ENCODE measurements at places on chromosomes 4 and X.

DNA sequence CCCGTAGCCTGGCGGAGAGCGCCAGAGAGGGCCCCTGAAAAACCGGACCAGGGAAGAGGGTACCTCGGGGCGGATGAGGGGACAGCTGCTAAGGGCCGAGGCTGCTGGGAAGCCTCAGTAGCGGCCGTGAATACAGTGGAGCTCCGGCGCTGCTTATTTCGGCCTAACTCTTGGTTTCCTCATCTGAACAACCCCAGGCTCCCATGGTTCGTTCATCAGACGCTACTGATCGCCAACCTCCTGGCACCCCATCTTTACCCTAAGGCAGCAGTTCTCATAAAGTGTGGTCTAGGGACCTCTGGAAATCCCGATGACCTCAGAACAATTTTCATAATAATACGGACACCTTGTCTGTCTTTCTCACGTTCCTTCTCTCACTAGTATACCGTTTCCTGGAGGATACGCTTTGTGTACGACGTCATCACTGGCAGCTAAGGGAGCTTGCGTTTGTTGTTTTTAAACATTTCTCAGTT, 645 bp upstream of the RAB28 start:
- peak; percentile 71 for DNase-seq

DNA sequence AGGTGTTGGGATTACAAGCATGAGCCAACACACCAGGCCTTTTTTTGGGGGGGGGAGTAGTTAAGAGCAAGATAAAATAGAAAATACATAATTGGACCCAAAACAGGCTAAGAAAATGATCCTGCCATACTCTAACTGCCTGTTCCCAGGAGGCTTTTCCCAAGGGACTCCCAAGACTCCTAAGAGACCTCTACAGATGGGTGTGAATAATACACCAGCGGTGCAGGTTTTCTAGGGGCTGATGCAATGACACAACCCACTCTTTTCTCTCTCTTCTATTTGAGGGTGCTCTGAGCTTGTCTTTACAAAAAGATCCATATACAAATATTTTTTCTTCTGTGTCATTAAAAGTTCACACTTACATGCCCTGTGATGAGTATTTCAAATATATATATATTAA, 116.9 kb downstream of the RASL11B start:
- DNase-seq: no peak

DNA sequence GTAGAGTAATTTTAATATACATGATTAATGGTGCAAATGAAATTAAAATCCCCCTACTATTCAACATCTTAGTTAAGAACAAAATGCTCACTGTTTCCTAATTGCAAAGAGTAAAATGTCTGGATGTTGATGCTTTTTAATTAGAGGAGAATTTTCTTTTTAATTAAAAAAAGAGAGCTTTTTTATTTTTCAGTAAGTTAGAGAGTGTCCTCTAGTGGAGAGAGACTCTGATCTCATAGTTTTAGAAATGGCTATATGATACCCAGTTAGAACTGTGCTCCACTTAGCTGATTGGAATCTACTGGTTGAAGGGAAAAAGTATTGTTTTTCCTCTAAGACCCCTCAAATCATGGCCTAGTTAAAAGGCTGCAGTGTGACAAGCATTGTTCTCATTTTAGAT, 312.0 kb upstream of the MAGEB2 start:
- no peak for DNase-seq

- no peak for DNase-seq
These were observed 166.5 kb downstream of the PJA1 start for GRCh38 chrX:68998716-68999115.

DNA sequence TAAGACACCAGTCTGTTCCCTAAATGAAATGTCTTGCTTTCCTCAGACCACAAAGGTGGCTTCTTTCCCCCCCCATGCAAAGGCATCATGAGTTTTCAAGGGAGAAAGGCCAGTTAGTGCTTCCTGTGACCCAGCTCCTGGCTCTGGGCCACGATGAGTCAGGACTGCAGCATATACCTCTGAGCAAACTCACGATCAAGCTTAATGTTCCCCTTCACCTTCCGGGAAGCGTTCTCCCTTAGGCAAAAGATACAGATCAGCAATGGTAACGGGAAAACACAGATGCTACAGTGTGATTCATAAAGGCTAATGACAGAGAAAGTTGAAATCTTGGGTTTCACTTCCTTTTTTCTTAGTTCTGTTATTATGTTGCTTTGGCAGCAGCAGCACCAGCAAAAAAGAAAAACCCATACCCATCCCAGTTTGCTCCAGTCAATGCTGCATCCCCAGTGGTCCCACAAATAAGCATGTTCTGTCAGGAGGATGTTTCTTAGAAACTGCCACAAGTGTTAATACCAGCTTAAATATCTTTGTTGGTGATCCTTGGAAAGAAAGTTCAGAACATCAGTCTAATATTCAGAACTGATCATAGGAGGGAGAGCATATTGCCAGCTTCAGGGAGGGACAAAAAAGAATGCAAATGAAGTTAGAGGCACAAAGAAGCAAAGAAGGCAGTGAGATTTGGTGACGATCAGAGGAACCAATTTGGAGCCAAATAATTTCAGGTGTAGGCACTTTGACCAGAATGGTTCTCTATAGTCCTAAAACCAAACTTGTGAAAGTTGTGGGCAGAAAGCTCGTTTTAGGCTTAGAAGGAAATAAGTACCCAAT, 41.2 kb downstream of the LONRF3 start:
- no peak for DNase-seq

- DNase-seq: no peak
These were observed 224.1 kb downstream of the SHROOM3 start for GRCh38 chr4:76659103-76659490.

DNA sequence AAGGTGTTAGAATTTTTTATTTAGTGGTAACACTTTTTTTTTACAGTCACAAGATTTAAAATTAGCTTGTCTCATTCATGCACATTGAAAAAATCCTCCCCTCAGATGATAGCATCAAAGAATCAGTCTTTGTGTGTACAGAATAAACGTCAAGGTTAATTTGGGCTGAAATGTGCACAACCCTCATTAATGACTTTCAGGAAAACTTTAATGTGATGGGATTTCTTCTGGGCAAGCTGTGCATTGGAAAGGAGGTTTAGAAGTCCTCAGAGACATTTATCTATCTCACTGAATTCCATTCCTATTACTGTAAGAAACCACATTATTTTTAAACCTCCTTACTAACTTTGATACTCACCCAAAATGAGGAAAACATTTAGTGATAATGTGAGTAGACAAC, 88.2 kb upstream of the TECRL start:
- no peak for DNase-seq

DNA sequence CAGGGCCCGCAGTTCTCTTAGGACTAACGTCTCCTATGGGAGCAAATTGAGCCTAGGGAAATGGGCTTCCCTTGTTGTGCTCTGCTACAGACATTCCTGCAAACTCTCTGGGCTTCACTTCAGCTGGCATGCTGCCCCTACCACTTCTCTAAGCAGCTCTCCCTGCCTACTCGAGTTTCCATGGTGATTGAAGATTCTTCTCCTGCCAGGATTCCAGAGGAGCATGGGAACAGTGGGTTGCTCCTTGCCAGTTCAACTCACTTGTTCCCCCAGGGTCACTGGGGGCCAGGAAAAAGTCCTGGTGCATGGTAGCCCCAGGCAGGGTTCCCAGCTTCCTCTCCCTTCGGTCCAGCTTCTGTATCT, 21.1 kb upstream of the WDR17 start:
- DNase-seq: no peak

- DNase-seq: no peak
These were observed 15.6 kb downstream of the CD38 start for GRCh38 chr4:15793506-15794363.

- DNase-seq: no peak
These were observed 31.3 kb downstream of the REPS2 start for GRCh38 chrX:16977771-16978170.

- no peak for DNase-seq
These were observed 134.0 kb downstream of the MGST2 start for GRCh38 chr4:139799615-139800014.

DNA sequence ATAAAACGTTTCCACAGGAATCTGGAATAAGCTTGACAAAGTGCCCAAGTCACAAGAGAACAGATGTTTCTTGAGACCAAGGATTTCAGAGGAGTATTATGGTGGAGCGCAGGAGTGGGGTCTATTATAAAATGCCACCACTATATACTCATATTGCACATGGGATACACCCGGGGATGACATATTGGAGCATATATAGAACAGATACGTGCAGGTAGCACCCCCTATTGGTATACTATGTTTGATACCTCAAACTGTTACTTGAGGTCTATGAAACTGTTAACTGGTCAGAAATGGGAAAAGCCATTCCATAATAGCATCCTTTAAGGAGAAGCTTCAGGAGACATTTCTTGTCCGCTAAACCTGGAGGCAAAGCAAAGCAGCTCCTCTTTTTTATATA, 86.0 kb downstream of the PCYT1B start:
- no peak for DNase-seq

DNA sequence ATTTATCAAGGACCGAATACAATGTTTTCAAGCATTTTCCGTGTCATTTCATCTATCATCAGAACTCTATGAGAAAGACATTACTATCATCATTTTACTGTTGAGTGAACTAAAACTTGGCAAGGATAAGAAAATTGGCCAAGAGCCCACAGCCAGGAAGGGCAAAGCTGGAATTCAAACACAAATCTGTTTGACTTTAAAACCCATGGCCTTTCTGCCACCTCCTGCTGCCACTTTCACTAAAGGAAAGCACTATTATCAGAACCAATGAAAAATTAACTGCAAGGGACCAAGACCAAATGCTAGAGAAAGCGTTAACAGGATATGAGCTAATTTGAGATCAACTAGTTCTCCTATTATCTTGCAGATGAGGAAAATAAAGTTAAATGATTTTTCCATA, 2759.2 kb downstream of the ARAP2 start:
- peak; percentile 60 for DNase-seq

GRCh38 chr4:156475322-156475721, 496.3 kb downstream of the PDGFC start:
- peak; percentile 25 for DNase-seq

- DNase-seq: no peak
These were observed 34.9 kb upstream of the NFKB1 start for GRCh38 chr4:102466298-102466697.

DNA sequence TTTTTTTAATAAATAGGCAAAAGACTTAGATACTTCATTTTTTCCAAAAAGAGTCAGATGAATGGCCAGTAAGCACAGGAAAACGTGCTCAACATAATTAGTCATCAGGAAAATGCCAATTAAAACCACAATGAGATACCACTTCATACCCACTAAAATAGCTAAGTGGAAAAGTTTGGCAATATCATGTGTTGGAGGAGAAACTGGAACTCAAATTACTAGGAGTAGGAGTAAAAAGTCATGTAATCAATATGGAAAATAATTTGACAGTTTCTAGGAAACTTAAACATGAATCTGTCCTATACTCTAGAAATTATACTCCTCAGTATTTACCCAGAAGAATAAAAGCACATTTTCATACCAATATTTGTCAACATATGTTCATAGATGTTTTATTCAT, 449.8 kb downstream of the INPP4B start:
- no peak for DNase-seq

DNA sequence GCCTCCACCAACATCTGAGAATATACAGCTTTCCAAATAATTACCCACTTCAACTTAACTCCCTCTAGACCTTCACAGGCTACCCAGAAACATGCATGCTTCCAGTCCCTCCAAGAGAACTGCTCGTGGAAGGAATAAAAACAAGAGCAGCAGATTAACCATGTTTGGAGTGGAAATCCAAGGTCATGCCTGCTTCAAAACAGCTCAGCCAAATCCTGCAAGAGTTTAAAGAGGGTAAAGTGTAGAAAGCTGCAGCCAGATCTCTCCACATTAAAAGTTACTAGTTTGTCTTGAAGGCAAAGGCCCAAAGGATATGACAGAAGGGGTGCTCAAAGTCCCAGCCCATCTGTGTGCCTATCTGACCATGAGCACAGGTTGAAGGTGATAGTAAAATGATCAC, 139.3 kb downstream of the RNF150 start:
- no peak for DNase-seq

DNA sequence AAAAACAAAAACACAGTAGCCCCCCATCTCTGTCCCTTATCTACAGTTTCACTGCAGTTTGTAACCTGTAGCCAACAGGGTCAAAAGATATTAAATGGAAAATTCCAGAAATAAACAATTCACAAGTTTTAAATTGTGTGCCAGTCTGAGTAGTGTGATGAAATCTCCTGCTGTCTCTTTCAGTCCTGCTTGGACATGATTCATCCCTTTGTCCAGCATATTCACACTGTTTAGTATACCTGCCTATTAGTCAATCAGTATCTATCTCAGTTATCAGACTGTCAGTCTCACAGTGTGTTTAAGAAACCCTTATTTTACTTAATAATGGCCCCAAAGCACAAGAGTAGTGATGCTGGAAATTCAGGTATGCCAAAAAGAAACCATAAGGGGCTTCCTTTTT, 21.9 kb downstream of the CNOT6L start:
- no peak for DNase-seq

- DNase-seq: no peak
These were observed 245.3 kb downstream of the BCOR start for GRCh38 chrX:39852491-39852890.

DNA sequence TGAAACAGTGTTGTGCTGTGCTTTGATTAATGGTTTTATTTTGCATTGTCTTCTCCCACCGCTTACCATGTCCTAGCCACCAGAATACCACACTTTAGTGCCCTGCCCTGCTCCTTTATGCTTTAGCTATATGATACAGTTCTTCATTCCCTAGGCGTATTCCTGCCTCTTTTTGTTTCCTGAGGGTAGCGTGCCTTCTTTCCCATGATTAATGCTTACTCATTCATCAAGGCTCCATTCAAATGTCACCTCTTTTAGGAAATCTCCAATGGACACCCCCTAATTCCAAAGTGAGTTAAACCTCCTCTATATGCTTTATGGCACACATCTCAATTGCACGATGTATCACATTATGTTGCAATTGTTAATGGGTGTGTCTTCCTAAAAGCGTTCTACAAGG, 46.3 kb downstream of the SPANXD start:
- no peak for DNase-seq

GRCh38 chr4:85221606-85222005, 253.3 kb upstream of the ARHGAP24 start:
- no peak for DNase-seq

DNA sequence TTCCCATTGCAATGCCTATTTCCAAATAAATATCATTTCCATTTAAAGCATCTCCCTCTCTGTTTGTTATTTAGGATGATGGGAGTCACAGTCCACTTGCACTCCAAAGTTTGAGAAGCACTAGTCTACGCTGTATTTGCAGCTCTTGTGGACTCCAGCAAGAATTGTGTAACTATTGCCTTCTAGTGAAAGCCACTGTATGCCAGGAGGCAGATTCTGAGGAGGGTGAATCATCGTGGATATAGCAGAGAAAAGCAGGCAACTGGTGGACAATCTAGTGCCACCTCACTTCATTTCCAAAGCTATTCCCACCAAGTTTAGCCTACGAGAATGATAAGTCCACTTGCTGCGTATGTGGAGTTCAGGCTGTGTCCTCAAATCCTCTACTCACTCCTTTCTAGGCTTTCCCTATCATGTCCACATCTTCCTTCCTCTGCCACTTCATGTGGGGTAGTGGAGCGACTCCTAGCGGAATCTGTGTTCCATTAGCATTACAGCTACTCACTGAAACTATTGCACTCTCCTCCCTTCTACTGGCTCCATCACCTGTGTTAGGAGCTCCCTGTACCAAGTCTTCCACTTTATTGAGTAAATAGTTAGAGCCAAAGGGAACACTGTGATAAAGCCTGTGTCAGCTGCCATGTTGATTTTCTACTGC, 501.8 kb upstream of the GALNT7 start:
- no peak for DNase-seq

Measured in NCI-H2081 (cell line).